Activated naive CD4-positive, alpha-beta T cell (primary cell): ENCODE measurements at places on chromosomes 6 and 20.

GRCh38 chr6:116876635-116877611 is at the start of gene RFX6:
Gene RFX6 (plus strand): TSS chr6:116877242. CDS start chr6:116877276, 34 bp downstream.
- no peak for DNase-seq

- DNase-seq: no peak
Measured at GRCh38 chr6:33836806-33837469, 33.1 kb upstream of the MLN start.

DNA sequence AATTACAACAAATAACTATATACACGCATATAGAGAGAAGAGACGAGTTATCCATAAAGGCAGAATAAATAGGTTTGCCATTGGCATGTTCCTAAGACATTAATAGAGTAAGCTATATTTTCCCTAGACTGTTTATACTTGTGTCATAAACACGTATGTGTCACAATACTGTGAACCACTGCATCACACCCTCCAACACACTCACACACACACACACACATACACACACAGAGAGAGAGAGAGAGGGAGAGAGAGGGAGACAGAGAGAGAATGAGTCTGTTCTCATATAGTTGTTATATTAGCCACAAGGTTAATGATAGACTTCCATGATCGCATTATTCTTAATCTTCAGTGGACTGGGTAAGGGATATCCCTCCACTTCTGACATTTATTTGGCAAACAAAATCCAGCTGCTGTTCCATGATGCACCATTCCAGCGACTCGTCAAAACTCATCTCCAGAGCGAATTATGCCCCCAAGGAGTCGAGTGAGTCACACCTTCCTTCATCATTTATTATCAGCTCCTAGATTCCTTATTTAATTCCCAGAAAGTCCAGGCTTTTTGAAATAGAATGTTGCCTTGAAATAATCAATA is 82.8 kb upstream of the HIVEP1 start:
- DNase-seq: no peak

GRCh38 chr6:84739866-84740208 is 24.6 kb downstream of the TBX18 start:
- no peak for DNase-seq

DNA sequence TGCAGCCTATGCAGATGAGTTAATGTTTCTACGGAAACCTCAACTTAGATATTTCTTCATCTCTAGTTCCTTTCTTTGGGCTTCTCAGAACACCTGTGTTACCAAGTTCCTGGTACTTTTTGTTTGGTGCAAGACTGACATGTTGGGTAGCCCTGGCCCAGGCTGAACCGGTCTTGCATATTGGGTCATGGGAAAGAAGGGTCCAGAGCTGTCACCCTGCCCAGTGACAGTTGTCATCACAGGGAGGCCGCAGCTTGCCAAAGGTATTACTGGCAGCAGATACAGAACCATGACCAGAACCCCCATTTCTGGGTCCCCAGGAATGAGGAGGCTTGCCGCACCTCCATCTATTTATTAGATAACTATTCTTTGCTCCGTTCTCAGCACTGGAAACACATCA is 40.2 kb downstream of the PDYN start:
- DNase-seq: no peak

DNA sequence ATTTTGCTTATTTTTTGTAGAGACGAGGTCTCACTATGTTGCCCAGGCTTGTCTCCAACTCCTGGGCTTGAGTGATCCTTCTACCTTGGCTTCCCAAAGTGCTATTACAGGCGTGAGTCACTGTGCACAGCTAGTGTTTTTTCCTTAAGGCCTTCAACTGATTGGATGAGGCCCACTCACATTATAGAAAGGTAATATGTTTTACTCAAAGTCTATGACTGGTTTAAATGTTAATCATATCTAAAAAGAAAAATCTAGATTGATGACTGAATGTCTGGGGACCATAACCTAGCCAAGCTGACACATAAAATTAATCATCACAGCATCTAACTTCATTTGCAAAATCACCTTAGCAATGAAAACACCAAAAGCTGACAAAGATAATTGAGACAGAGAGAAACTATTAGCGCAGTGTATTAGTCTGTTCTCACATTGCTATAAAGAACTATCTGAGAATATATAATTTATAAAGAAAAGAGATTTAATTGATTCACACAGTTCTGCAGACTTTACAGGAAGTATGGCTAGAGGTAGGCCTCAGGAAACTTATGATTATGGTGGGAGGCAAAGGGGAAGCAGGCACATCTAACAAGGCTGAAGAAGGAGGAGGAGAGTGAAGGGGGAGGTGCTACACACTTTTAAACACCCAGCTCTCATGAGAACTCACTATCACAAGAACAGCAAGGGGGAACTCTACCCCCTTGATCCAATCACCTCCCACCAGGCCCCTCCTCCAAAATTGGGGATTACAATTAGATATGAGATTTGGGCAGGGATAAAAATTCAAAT is 66.8 kb upstream of the ARHGAP18 start:
- DNase-seq: no peak

DNA sequence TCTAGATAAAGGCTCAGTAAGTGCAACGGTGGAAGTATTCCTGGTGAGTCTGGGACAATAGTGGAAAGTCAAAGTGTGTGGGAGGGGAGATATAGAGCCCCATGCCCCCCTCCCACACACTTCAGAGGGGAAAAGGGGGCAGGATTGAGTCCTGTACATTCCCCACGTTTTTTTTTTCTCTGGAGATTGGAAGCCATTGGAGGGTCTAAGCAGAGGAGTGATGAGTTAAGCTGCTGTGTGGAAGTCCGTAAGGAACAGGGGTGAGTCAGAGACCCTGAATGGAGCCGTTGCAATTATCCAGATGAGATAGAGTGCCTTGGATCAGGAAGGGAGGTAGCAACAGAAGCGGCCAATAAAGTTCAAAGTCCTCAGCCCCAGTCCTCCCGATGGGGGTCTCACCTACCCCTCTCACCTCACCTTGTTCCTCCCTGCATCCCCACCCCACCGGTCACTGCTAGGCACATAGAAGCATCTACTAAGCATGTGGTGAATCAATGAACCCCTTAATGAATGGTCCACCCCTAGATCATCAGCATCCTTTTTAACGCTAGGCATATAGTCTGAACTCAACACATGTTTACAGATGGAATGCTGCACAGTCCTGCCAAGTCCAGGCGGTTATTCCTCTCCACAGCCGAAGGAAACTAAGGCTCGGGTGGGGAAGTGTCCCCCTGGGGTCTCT is 662 bp upstream of the SLC9A8 start:
- no peak for DNase-seq

DNA sequence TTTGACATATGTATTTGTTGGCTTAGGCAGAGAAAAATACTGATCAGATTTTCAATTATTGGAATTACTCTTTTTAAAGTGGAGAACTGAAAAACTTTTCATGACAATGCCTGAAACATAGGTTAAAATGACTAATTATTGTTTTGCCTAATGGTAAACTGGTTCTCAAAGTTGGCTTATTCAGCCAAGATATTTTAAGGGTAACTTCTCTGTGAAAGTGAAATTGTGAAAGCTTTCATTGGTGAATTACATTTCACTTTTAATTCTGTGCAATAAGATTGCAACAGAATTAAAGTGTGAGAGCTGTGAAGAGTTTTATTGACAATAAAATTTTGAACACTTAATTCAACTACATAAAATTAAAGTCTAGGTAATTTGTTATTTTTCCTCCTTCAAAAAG is 24.5 kb downstream of the KIAA0408 start:
- DNase-seq: no peak

DNA sequence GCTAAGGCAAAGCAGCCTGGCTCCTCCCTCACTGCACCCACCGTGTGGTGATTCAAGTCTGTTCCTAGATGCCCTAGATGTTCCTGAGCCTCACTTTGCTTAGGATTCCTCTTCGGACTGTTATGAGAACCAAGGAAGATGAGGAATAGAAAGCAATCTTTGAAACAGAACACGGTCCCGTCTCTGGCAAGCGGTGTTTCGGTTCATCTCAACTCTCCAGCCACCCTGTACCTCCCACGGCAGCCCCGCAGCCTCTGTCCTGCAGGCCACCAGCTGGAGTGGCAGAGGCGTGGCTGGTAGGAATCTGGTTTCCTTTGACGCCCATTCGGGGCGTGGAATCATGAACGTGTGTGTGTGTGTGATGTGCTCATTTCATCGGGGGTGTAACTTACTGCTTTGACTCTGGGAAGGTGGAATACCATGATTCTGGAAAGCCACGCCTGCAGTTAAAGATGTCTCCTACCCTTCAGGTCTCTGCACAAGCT is 21.3 kb downstream of the PDE10A start:
- DNase-seq: no peak

GRCh38 chr6:144346719-144347447 is 61.7 kb downstream of the UTRN start:
- DNase-seq: no peak

DNA sequence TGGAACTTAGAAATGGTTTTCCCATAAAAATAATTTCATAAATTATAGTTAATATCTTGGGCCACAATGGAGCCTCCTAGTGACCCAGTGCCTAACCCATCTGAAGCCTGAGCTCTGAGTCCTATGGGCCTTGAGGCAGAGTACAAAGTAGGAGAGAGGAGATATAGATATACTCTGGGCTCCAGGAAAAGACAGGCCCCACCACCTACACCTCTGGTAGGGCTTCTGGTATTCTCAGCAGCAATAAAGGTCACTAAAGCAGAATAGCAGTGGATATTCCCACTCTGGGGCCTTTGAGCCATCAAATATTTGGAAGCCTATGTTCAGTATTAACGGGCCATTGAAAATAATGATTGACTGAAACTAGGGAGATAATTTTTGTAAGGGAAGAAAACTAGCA is 24.1 kb downstream of the CYP39A1 start:
- no peak for DNase-seq

DNA sequence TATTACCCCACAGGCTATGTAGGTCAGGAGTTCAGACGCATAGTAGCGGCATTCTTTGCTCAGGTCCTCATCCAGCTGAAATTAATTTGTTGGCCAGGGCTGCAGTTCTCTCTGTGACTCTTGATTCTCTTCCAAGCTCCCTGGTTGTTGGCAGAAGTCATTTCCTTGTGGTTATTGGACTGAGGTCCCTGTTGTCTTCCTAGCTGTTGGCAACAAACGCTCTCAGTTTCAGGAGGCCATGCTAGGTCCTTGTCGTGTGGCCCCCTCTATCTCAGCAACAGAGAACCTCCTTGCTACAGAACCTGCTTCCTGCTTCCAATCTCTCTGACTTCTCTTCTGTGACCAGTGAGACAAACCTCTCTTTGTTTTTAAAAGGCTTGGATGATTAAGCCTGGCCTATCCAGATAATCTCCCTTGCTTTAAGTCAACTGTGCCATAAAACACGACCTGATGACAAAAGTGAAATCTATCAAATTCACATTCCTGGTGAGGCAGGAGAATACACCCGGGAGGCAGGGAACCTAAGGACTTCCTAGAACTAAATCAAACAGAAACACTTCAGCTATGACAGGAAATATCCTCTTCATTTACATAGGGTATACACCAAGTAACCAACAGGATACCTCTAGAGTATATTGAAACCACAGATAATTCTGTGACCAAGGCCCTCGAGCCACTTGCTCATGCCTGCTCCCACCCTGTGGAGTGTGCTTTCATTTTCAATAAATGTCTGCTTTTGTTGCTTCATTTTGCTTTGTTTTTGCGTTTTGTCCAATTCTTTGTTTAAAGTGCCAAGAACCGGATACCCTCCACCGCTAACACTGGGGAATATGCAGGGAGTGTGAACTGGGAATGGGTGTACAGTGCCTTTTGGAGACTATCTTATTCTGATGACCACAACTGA is 196.0 kb downstream of the BTBD3 start:
- no peak for DNase-seq

DNA sequence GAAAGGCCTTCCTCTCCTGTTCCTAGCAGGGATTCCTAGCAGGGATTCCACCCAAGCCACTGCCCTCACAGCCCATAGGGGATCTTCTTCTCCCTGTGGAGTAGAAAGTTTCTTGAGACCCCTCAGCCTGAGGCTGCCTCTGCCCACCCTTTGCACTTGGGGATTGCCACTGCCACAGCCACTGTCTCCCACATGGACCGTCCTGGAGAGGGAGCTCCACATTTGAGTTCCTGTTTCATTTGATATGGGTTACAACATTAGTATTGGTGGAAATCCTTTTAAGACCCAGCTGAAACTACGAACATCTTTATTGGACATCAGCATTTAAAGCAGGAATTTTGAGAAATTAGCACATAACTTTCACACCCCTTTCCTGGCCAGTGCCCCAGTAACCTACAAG is 25.6 kb downstream of the HLA-G start:
- DNase-seq: no peak

DNA sequence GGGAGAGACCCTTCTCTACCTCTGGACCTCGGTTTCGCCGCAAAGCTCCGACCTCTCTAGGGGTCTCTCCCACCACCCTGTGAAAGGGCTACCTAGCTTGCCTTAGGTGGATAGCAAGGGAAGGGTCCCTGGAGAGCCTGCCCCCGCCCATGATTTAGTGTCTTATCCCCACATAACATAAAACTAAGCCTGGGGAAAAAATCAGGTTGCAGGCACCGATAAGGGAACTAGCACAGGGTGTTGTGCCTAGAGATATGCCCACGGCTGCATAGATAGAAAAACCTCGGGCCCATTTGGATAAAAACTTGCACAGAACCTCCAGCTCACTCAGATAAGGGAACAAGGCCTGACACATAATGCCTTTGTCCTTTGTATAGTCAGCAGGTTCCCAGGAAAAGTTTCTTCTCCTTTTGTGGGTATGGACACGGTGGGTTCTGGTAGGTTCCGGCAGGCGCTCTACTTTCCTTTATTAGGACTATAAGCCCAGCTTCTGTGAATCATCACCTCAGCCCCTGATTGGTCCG is 846 bp downstream of the ZSCAN31 start:
- DNase-seq: no peak

DNA sequence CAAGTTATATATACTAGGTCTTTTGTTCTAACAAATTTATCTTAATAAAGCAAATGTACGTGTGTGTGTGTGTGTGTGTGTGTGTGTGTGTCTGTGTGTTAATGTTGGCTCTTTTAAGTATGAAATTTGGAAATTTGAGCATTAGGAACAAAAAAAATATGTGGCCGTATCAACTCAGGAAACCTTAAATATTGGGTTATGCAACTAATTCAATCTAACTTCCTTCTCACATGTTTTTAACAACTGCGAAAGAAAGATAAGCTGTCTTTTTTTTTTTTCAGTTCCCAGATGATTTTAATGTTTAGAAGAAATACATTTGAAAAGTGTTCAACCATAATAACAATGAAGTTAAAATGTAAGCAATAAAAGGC is 616.4 kb upstream of the ARID1B start:
- DNase-seq: no peak

GRCh38 chr6:158053377-158054313 is 72.0 kb downstream of the SYNJ2 start:
- no peak for DNase-seq

GRCh38 chr20:50073500-50073899 is 39.5 kb downstream of the UBE2V1 start:
- DNase-seq: no peak

DNA sequence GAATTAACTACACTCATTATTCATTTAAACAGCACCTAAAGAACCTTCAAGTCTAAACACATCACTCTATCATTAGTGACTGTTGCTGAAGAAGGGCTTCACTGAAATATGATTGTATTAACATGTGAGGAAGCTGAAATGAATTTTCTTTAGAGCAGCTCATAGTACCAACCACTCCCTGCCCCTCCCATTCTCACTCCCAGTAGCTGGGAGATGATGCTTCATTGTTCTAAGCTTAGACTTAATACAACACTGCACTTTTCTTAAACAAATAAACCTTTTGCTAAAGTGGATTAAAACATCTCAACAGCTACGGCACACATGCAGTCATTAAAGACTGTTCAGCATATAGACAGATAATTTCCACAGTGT is 63.1 kb downstream of the ATXN1 start:
- DNase-seq: no peak
